Activated naive CD4-positive, alpha-beta T cell treated with anti-CD3 and anti-CD28 coated beads, Interleukin-2, amount 50 U/mL, for 72 hours (primary cell): ENCODE measurements at places on chromosomes 4 and X. TPM values are rescaled to one million over a fixed set of nuclear protein-coding genes. Genes with fewer than 3 reads are reported as not detected.
A peak's percentile ranks its signal among the peaks of the same experiment; 100 is the strongest.

PAGE2B gene
- 1.3 TPM for total RNA-seq

PLCXD1 gene
- 61.4 TPM for total RNA-seq

JADE3 gene
- total RNA-seq = 1.9 TPM

ACOT9 gene
- total RNA-seq = 56.3 TPM

MAPK10 gene
- total RNA-seq = not detected

GASK1B gene
- not detected for total RNA-seq

EXOC1L gene
- not detected for total RNA-seq

LPAR4 gene
- not detected for total RNA-seq

FAT4 gene
- not detected for total RNA-seq

AWAT2 gene
- not detected for total RNA-seq

FATE1 gene
- total RNA-seq = not detected

DNA sequence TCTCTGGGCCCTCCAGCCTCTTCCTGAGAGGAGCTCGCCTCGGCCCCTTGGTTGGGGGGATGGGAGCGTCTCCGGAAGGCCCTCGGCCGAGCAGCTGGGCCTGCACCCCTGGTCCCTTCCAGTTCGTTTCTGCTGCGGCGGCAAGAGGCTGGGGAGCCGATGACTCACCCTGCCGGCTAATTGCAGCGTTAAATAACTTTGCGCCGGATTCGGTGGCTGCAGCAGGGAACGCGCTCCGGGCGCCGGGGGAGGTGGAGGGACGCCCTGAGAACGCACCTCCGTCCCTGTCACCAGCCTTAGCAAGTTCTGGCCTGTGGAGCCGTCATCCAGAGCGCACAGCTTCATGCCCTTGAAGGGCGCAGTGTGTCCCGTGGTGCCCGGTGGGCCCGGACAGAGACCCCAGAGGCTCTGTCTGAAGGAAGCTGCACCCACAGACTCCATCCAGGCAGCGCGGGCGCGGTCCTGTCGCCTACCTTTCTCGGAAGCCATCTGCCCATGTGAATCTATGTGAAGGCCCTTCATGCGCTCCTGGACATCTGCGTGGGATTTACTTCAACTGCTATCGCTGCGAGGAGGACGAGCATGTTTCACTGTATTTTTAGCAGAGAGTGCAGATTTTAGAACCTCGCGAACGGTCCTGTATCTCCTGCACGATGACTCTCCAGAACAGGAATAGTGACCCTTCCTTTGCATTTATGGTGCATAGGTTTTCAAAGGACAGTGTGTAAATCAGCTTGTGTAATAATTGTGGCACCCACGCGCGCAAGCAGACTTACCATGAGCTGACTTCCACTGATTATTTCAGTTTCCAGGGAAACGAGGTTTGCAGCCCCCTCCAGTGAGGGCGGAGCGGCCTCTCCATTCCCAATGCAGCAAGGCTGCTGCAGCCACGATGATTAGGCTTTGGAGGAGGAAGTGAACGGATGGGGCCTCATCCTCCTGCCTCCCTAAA is 1.7 kb upstream of the TMEM271 start:
- DNase-seq = peak; percentile 36

DNA sequence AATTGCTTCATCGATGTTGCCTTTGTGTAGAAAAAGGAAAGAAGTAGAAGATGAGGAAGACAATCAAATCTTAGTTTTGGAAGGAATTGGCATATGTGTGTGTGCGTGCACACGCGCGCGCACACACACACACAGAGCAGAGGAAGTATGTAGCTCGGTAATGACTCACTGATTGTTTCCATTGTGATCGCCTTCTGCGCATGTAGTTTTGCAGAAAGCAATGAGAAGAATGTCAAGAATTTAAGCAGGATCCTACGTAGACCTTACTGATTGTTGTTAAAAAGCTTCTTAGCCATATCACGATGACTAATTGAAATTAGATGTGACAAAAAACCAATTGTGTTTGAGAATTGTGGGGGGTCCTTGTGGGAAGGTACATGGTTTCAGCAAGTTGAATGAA is 12.8 kb upstream of the LIMCH1 start:
- no peak for DNase-seq

DNA sequence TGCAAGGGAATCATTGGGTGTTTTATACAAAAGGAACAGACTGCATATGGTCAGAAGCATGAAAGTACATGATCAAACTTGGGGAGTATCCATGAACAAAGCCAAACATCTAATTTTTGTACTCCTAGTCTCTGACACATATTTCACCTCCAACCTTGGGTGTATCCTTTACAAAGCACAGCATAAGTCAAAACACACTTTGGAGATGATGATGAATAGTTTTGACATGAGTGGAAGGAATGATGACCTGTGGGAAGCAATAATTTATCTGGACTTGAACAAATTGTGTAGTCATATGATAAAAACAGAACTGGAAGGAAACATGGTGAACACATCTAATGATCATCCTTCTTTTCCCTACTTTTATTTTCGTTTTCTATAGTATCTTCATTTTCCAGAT is 108.7 kb upstream of the PLS3 start:
- DNase-seq = no peak

DNA sequence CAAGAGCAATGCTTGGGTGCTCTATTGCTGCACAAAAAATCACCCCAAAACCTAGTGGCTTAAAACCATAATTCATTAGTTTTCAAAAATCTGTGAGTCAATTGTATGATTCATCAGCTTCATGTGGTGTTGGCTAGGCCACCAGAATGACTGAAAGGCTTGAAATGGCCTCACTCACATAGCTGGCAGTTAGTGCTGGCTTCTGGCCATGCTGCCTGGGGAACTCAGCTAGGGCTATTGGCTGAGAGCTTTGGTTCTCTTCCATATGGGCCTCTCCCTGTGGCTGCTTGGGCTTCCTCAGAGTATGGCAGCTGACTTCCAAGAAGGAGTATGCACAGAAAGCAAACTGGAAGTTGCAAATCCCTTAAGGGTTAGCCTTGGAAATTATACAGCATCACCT is 3.1 kb upstream of the MTMR1 start:
- DNase-seq = peak; percentile 55

- DNase-seq = no peak
Observed at GRCh38 chr4:180949424-180950213, 1293.6 kb upstream of the TENM3 start.

DNA sequence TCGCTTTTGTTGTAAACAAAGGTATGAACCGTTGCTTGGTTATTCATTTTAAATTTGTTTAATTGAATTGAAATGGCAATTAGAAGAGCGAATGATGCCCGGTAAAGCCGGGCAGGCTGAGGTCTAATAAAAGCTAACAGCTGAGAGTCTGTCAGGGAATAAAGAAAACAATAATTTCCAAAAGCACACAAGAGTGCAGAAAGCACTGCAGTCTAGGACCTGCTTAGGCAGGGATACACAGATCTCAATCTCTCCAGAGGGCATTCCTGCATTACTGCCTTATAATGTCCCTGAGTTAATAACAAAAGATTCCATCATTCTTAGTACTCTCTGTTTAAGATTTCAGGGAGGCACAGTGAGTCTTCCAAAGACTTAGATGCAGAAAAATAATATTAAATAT is 27.6 kb upstream of the EMCN start:
- no peak for DNase-seq

DNA sequence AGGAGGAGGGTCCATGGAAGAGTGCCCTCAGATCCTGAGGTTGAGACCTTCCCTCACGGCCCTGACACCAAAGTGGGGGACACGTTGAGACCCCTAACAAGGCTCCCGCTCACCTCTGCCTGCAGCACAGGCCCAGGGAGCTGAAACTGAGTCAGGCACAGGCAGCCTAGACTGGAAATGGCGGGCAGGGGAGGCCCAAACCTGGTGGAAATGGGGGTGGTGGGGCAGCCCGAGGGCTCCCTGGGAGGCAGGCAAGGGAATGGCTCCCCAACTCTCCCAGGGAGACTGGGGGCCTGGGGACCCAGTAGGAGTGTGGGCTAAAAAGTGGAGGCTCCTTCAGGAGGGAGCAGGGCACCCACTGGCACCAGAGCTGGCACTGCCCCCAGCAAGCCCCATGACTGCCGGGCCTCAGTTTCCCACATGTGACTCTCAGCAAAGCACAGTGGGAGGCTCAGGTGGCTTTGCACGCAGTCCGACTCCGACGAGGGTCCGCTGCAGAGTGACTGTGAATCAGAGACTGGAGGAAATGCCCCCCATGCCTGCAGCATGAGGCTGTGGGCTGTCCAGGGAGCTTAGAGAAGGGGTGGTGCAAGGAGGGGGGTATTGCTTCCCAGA is 5.9 kb downstream of the NKX1-1 start:
- peak; percentile 42 for DNase-seq

- DNase-seq = no peak
Observed at GRCh38 chrX:1720836-1721235, 106.0 kb downstream of the ASMT start.

DNA sequence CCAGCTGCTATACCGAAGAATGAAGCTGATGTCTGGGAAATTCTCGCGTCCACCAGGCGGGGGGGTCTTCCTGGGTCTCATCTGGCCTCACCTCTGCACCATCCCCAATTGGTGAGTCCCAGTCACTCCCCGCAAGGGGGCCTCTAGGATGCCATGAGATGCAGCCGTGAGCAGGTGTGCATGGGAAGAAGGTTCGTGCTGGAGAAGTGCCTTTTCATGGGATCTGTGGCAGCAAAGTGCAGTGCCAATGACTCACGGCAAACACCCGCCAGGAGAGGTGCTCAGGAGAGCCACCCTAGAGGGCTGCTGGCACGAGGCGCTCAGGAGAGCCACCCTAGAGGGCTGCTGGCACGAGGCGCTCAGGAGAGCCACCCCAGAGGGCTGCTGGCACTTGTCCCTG is 55.1 kb downstream of the CPZ start:
- DNase-seq = no peak

DNA sequence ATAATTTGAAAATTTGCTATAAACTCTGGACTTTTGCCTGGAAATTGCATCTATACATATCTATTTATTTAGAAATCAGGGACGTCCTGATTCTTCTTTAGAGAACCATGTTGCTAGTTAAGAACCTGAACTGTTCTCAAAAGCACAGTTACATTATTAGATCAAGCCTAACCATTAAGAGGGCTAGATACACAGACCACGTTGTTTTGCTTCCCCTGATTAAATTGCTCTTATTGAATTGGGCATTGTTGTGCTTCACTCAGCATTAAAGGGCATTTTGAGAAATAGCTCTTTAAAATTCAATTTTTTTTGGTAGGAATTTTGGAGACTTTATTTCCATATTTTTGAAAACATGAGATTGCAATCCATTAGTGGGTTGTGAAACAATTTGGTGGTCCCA is 44.4 kb downstream of the FIP1L1 start:
- DNase-seq = no peak

GRCh38 chrX:9628779-9629493 is 136.7 kb downstream of the GPR143 start:
- no peak for DNase-seq

DNA sequence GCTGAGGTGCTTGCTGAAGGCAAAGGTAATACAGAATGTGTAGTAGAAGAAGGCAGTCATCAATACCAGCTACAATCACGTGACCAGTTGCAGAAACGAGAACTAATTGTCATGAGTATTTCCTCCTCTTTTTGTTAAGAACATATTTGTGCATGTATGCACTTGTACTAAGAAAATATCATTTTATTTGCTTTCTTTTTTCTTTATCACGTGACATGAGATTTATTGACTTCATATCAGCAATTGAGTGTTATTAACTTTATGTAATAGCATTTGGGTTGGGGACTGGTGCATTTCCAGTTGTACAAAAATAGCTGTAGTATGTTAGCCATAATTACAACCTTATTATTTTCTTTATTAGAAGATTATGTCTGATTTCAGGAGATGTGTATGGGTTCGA is 90.0 kb downstream of the MAGEE1 start:
- no peak for DNase-seq

- no peak for DNase-seq
Observed at GRCh38 chr4:82747686-82748575, 50.7 kb downstream of the SCD5 start.

DNA sequence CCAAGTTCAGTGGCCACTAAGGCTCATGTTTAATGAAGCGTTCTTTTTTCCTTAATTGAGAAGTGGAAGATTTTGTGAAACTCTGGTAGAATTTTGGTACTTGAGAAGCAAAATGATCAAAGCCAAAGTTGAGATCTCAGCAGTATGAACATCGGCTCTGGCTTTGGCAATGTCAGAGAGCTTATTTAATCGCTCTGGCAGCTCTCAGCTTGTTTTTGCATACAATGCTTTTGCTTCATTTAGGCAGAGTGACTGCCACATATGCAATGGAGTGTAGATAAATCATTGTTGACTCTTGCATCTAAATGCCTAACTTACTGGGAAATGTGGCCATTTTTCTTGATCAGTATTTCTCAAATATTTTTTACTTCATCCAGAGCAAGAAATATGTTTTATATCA is 135.7 kb downstream of the AASDH start:
- DNase-seq = no peak

DNA sequence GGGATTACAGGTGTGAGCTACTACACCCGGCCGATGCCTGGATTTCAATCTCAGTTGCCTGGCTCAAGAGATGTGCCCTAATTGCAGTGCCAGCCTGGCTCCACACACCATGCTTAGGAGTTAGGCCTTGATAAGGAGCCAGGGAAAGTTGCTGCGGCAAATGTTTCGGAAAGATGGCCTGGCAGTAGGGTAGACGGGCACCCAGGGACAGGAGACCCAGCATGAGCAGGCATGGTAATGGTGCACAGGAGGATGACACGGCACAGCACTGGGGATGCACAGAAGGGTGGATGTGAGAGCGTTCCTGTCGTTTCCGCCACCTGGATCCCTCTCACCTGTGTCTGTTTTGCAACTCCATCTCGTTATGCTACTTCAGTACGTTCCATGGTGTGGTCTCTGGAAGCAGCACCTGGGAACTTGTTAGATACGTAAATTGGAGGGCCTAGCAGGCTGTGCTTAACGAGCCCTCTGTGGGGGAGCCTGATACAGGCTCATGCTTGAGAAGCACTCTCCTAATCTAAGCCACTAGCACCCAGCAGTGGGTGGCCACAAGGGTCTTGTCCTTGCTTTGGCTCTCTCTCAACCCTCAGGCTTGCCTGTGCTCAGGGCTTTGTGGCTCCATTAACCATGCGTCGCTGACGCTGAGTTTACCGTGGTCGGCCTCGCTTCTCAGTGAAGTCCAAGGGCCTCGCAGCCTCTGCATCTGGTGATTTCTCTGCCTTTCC is 20.3 kb downstream of the RNF4 start:
- DNase-seq = no peak

DNA sequence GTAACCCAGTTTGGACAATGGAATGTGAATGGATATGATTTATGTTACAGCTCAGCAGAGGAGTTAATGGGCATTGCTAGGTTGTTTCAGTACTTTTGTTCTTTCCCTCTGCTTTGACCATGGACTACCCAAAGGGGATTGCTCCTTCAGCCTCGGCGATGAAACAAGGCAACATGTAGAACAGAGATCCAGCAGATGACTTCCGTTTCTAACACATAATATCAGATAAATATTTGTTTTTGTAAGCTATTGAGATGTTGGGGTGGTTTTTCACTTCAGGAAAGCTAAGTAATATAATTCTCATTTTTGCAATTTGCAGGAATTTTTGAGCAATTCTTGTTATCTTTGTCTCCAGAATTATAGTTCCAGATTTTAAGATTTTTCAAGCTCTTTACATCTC is 934.6 kb upstream of the GRID2 start:
- no peak for DNase-seq

GRCh38 chr4:145871209-145871608 is 67.4 kb downstream of the ZNF827 start:
- no peak for DNase-seq

GRCh38 chr4:55921093-55921492 is 27.7 kb upstream of the CEP135 start:
- no peak for DNase-seq

GRCh38 chrX:42495139-42495538 is 282.8 kb downstream of the PPP1R2C start:
- DNase-seq = no peak

GRCh38 chr4:156475322-156475721 is 496.3 kb downstream of the PDGFC start:
- no peak for DNase-seq
